Activated CD4-positive, alpha-beta memory T cell treated with anti-CD3 and anti-CD28 coated beads, Interleukin-2, amount 10 ng/mL, durations not matched to agents 7 days and 5 days (primary cell): ENCODE measurements at places on chromosomes 1 and 21. TPM values are rescaled to one million over a fixed set of nuclear protein-coding genes. Genes with fewer than 3 reads are reported as not detected.
A peak's percentile ranks its signal among the peaks of the same experiment; 100 is the strongest.

DNA sequence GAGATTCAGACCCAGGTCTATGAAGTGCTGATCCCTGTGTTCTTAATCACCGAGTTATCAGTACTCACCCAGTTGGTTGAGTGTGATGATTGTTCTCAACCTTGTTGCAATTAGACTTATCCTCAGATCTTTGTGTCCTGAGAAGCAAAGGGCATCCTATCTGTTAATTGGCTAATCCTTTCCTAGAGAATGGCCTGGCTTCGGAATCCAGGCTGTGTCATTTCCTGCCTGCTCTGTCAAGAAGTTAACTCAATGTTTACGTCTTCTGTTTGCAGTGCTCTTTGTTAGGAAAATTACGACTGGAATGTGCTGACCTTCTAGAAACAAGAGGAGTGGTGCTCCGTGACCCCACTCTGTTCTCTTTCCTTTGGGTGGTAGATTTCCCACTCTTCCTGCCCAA, 14.7 kb downstream of the GAS5 start:
- DNase-seq: no peak

DNA sequence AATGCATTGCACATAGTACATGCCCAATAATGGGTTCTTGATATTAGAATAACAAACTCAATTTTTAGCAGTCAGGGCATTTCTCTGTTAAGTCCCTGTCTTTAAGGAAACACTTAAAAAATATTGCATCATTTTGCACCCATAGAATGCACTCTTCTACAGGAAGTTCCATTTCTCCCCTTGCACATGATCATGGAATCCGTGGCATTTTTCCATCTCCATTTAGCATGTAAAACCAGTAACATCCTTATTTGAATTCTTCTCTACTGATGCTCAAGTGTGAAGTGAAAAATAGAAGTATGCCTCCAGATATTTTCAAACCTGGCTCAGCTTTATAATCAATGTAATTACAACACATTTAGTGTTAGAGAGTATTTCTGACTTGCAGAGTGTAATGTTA, 192.8 kb downstream of the RWDD3 start:
- no peak for DNase-seq

Gene GJA9
- total RNA-seq: not detected

GRCh38 chr1:84366786-84367185, 31.5 kb upstream of the DNASE2B start:
- DNase-seq: no peak

Gene LRRC7
- not detected for total RNA-seq

DNA sequence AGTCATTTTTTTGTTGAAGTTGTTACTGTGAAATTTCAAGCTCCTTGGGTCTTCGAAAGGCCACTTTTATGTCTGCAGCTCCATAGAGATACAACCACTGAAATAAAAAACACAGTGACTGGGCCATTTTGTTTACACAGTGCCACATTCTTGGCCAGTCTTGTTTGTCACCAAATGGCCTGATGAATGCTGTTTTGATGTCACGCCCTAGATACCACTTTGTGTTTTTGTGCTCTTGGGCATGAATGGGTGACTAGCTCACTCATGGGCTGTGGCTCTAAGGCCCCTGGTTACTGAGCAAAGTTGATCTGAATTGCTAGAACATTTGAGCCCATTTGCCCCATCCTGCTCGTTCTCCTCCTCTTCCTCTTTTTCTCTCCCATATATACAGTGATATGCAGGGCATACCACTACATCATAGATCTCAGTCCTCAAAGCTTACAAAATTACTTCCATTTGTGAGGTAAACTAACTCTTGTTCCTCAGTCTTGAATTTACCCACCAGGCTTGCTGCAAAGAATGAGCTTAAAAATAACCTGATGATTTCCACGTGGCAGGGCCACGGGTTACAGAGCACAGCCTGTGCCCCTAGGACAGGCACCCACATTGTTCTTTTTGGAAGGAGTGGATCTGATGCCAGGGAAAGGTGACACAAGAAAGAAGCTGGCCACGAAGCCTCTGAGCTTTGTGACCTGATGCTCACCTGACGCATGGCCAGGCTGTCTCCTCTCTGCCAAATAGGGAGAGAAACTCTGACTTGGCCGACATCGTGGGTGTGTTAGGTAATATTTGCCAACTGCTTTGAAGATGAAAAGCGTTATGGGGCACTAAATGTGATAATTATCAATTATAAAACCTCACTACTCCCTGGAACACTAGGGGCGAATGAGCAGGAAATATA, 92.4 kb downstream of the RUNX1 start:
- DNase-seq: no peak

Gene CYP4Z1
- total RNA-seq: not detected

GRCh38 chr1:62391369-62391971, 45.4 kb upstream of the USP1 start:
- peak; percentile 38 for DNase-seq

- no peak for DNase-seq
Measured at GRCh38 chr1:29739176-29739575, 502.9 kb downstream of the PTPRU start.

- DNase-seq: no peak
Measured at GRCh38 chr1:180310095-180310494, 80.0 kb downstream of the LHX4 start.

GRCh38 chr1:83693427-83694126, 305.4 kb downstream of the TTLL7 start:
- no peak for DNase-seq

GRCh38 chr1:184893695-184894094, 80.6 kb downstream of the NIBAN1 start:
- DNase-seq: no peak

GRCh38 chr1:116323491-116323890, 49.6 kb upstream of the ATP1A1 start:
- DNase-seq: no peak

Gene CD101
- total RNA-seq: 2.9 TPM

DNA sequence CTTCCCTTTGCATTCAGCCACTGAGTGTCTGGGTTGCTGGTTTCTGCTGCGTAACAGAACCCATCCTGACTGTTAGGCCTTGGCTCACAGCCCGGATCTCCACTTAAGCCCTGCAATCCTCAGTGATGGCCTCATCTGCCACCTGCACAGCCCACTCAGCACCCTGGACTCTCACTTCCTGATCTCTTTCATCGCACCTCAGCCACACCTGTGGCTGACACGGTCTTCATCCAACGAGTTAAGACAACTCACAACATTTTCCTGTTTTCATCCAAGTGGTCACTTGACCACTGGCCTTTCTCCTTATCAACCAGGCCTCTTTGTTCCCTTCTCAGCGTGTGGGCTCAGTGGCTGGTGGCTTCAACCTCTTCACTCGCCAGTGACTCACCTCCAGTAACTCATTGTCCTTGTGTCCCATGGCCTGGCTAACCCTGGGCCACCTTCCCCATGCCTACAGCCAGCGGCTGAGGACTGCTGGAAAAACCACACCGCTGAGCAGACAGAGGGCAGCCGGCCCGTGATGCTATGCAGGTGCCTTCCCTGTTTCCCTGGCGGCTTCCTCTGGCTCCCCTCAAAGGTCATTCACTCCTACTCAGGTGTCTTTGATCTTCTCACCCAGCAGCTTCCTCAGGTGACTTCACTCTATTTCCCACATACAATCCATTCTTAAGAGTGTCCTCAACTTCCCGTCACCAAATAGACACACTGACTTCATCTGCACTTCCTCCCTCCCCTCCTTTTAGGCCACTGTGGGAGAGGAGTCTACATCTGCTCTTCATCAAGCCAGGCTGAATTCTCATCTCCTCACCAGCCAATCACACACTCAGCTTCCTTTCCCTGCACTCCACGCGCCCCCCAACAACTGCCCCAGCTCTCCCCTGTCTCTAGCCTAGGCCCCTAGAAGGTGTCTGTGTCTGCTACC, 19.9 kb upstream of the EDN2 start:
- DNase-seq: no peak

DNA sequence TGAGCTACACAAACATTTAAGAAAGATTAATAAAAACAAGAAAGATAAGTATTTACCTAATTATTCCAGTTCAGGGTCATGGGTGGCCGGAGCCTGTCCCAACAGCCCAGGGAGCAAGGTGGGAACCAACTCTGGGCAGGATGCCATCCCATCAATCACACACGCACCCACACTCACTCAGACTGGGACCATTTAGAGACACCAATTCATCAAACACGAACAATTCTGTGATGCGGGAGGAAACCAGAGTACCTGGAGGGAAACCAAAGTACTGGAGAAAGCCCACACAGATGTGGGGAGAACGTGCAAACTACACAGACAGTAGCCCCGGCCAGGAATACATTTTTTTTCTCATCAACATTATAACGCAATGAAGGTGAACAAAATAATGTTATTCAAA, 16.2 kb downstream of the WASF2 start:
- DNase-seq: no peak

DNA sequence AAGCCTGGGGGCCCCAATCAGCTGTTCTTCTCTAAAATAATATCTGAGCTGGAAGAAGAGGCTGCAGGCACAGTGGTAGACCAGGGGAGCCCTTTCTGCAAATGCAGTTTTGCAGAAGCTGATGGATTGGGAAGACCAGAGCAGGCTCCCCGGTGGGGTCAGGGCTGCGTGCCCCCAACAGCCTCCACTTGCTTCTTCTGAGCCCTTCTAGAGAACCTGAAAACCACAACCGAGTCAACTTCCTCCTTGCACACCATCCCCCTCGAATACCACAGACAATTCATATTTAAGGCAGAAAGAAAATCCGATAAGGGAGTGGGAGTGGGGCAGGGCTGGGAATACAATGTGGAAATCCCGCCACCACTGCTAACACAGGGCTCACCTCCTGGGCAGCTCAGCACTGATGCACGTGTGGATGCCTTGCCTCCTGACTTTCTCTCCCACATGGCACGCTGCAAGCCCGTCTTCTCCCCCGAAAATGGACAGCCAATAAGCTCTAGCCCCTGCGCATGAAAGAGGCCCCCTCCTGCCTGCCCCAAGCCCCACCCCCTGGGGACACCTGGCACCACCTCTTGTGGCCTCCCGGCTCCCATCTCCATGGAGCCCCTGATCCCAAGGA, 25.4 kb upstream of the ALDH4A1 start:
- peak; percentile 57 for DNase-seq

DNA sequence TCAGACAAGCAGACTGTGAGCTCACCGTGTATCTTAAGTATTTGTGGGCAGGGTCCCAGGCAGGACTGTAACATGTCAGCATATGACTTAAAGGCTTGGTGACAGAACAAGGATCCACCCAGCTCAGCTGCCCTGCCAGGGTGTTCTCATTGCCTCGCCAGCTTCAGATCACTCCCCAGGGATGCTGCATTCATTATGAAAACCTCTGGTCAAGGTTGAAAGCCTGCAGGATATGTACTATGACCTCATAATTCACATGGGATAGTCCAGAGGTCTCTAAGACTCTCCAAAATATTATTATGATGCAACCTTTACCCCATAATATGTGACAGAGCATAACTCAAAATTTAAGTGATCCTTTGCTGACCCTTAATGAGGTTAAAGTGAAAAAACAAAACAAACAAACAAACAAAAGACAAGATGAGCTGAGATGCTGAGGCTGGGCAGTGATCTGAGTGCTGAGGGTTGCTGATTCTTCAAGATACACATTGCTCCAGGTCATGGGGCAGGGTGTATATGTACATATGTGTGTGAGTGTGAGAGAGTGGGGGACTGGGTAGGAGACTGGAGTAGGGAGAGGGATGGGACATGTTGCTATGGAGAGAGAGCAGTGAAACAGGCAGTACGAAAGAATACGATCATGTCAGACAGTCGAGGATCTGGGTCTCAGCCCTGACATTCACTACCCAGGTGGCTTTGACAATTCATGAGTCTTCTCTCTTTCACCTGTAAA, 98.8 kb upstream of the DUSP10 start:
- no peak for DNase-seq

GRCh38 chr1:45796381-45796780, 7.0 kb upstream of the MAST2 start:
- no peak for DNase-seq

DNA sequence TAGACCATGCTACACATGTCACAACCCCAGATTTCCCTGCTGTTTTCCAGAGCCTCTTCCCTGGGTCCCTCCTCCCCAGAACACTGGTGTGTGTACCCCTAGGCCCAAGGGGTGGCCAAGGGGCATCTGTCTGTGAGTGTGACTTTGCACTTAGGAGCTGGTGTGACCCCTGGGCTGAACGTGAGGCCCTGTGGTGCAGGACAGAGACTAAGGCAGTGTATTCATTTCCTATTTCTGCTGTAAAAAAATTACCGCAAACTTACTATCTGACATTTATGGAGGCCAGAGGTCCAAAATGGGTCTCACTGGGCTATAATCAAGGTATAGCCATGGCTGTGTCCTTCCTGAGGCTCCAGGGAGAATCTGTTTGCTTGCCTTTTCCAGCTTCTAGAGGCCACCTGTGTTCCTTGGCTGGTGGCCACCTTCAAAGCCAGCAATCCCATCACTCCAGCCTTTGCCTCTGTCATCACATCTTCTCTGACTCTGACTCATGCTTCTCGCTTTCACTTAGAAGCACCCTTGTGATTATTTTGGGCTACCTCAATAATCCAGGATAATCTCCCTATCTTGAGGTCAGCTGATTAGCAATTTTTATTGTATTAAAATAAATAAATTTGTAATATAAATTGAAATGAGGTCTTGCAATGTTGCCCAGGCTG, 24.0 kb upstream of the ELOA start:
- DNase-seq: no peak

DNA sequence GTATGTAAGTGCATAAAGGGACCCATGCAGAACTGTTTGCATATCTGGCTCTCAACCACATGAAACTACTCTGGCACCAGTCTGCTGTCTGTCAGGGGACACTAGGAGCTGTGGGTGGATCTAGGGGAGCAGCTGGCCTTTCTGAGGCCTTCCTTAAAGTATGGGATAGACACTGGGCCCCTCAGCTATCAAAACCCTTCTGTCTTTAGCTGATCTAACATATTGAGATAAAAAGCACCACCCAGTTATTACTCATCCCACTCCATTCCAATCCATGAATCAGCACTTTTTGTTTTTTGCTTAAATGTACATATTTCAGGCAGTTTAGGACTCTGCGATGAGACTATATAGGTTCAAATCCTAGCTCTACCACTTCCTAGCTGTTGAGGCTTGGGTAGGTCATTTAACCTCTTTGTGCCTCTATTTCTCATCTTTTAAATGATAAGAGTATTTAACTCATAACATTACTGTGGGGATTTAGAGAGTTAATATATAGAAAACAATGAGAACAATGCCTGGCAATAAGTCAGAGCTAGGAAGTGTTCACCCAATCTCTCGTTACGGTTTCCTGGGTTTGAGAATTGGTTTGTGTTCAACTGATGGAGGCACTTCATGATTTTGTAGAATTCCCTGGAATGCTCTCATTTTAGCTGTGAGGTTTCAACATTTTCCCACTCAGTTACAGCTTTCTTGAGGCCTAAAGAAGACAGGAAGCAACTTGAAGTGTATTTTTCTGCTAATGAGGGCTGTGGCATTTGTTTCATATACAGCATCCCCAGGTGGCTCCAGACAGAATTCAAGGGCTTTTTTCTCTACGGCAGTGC, 68.9 kb downstream of the LRIG2 start:
- DNase-seq: no peak

Gene ELOVL1
- 74.1 TPM for total RNA-seq

DNA sequence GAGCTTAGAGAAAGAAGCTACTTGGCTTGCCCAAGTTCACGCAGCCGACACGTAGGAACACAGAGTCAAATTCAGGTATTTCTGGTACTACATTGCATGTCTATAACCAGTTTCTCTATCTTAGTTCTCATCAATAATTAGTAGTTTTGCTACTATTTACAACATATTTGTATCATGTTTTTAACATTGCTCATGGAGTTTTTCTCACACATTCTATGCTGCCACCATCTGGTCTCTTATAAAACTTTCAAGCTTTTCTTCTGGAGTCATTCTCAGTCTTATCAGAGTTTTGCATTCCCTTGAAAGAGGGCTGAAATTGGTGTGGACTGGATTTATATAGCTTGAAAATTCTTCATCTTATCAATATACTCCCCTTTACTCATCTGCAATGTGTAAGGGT, 118.8 kb upstream of the PALMD start:
- DNase-seq: no peak

- DNase-seq: no peak
Measured at GRCh38 chr1:199102239-199102638, 463.4 kb downstream of the PTPRC start.
